ENCODE measurements at places on chromosomes 7 and 10. TPM values are rescaled to one million over a fixed set of nuclear protein-coding genes. Genes with fewer than 3 reads are reported as not detected.
A peak's percentile ranks its signal among the peaks of the same experiment; 100 is the strongest.

Gene TAS2R5
- total RNA-seq: 4.9 TPM

Gene NHLRC2
- total RNA-seq: 24.1 TPM

Gene GIMAP6
- total RNA-seq: 16.8 TPM

Gene ASIC3
- 2.2 TPM for total RNA-seq

Gene TAS2R60
- total RNA-seq: not detected

Gene CLCN1
- 0.24 TPM for total RNA-seq

Gene KCP
- 0.46 TPM for total RNA-seq

DNA sequence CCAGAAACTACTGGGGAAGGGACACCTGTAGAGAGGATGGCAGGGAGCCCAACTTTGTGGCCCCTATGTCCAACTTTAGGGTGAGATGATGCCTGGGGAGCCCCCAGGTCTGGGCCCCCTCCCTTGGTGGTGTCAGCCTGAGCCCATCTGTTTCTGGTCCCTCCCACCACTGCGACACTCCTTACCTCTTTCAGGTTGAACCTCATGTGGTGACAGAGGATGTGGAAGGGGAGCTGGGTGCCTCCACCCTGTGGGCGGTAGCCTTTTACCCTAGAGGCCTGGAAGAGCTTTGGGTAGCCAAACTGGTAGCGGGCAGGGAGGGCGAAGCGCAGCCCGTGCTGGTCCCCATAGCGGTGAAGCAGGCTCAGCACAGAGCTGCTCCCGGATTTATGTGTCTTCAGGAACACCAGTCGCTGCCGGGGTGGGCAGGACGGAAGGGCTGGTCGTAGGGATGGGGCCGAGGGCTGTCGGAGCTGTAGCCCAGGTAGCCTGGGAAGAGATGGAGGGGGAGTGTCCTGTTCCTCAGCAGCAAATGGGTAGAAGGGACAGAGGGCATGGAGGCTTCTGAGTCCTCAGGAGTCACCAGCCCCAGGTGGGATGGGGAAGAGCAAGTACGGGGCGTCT lies 2.0 kb downstream of the GAL3ST4 start:
- DNase-seq: no peak

DNA sequence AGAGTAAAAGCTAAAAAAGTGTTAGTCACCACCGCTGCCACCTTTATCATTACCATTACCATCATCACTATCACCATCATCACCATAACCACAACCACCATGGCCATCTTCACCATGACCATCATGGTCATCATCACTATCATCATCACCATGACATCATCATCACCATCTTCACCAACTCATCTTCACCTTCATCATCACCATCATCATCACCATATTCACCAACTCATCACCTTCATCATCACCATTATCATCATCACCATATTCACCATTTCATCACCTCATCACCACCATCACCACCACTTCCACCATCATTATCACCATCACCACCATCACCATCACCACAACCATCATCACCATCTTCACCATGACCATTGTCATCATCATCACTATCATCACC lies 46.5 kb upstream of the PDGFA start:
- DNase-seq: no peak

DNA sequence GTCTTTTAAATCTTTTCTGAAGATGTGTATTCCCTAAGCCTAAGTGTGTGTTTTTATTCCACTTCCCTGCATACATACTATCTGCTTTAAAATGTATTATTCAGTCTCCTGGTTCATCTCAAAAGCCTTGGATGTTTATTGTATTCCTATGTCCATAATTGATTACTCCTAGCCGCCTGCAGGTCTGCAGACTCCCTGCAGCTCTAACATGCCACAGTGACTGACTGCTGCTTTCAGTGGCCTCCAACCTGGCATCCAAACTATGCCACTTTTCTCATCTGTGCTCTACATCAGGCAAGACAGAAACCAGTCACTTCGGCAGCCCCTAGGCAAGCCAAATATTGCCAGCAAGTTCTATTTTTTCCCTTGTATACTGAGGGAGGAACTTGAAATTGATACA lies 81.7 kb downstream of the ABCA13 start:
- no peak for DNase-seq

DNA sequence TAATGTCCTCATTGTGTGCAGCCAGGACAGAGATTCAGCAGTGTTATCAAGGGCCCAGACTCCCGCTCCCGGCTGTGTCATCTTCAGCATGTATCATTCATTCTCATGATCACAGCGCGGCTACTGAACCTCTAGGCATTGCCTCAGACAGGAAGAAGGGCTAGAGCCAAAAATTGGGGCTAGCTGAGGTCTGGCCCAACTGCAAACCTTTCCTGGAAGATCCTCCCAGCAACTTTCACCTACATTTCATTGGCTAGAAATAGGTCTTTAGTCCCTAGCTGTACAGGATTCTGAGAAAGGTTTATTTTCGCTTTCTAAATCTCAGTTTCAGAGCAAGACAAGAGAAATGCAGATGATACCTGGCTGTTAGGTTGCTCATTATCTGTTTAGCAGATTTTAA lies 81.9 kb downstream of the CREM start:
- no peak for DNase-seq

GRCh38 chr10:85602306-85602705 lies 764.3 kb downstream of the GRID1 start:
- DNase-seq: no peak

- no peak for DNase-seq
These were observed 236.5 kb downstream of the WDR11 start for GRCh38 chr10:121087688-121088087.

DNA sequence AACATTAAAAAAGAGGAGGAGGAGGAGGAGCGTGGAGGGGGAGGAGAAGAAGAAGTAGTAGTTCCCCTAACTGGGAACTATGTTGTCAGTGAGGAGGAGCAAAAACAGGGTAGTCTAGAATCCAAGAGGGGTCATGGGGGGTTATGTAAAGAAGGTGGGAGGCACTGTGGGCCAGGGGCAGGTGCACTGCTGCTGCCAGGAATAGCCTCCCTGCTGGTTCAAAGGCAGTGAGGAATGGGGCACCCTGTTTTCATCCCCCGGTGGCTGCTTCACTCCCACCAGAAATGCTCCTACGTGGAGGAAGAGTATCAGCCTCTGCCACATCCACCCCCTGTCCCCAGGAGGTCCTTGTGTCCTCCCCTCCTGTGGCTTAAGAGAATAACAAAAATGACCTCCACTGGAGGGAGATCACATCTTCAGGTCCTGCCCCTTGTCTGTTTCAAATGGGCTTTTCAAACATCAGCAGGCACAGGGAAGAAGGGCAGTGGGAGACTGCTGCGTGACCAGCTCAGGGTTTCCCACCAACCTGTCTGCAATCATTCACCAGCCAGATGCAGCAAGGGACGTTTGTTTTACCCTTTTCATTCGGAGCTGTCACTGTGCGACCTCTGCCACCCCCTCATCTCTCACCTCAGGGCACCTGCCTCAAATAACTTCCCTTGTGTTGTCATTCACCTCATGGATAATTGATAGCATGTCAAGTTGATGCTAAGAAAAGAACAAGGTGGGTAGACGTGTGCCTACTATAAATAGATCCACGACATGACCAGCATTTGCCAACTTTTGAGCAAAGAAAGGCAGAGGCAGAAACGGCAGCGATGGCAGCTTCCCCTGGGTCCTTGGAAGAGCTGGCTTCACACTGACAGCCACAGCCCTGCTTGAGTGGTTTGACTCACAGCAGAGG lies 92.6 kb downstream of the DGKI start:
- DNase-seq: no peak

- no peak for DNase-seq
These were observed 294.5 kb downstream of the AUTS2 start for GRCh38 chr7:69892790-69893189.

DNA sequence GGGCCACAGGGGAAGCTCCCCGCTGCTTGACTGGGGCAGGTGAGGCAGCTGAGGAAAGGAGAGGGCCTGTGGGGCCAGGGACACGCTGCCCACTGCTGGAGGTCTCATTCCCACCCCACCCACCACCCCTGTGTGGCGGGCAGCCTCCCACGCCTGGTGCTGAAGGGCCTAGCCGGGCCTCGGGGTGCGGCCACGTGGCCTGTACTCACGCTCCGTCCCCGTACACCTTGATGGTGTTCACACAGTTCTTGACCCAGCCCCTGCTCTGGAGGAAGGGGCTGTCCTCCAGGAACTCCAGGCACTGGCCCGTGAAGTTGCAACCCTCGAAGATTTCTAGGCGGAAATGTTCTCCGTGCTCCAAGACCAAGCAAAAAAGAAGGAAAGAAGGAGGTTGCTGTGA lies 4.0 kb downstream of the CRYGN start:
- no peak for DNase-seq

- peak; percentile 14 for DNase-seq
These were observed 15.3 kb downstream of the GHRHR start for GRCh38 chr7:30979027-30979426.

DNA sequence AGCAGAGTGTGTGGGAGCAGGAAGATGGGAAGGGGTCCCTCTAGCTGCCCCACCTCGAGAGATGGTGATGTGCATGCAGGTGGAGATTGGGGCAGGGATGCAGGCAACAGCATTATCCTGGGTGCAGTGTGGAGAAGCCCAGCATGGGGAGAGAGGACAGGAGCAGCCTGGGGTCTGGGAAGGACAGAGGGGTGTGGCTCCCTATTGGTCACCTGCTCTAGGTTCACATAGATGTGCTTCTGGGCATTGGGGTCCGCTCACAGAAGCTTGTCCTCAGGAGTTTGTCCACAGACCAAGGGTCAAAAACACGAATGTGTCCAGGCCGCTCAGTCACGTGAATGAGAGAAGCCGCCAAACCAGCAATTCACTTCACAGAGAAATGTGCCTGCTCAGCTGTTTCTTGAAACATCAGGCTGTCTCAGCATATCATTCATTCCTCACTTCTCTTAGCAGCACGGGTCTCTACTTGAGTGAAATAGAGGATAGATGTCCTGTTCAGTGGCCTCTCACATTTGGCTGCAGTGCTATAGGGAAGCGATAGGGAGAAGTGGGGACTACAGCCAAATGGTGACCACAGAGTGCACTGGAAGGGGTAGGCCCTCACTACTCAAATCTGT lies 11.5 kb upstream of the SLC29A3 start:
- no peak for DNase-seq

- no peak for DNase-seq
These were observed at the start of gene PRRT4 for GRCh38 chr7:128361411-128362379. PRRT4 (minus strand) TSS chr7:128361690.

DNA sequence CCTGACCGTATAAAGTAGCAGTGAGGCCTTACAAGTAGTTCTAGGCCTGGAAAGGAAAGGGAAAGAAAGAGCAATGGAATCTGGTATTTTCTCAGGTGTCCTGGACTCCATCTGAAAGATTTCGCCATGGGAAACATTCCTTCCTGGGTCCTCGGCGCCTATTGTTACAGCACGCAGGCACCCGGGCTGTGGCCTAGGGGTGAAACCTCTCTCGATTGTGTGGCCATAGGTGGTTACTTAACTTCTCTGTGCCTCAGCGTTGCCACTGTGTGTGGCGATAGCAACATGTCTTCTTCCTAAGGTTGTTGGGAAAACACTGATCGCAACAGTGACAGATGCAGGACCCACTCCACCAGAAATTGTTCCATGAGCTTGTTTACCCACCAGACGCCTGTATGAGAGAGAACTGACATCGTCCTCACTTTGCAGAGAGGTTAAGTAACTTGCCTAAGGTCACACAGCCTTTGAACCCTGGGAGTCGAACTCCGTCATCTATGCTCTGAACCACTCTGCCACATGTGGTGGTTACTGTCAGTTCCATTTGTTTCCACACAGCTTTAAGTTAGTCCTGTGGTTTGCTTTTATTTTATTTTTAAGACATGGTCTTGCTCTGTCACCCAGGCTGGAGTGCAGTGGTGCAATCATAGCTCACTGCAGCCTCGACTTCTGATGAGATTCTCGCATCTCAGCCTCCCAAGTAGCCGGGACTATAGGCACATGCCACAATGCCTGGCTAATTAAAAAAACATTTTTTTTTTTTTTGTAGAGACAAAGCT lies 73.4 kb downstream of the LHPP start:
- DNase-seq: no peak

GRCh38 chr10:49237985-49238384 lies 49.8 kb upstream of the TMEM273 start:
- no peak for DNase-seq

All from omental fat pad (tissue), 4 donors.